ENCODE measurements at places on chromosomes 2 and 18. TPM values are rescaled to one million over a fixed set of nuclear protein-coding genes. Genes with fewer than 3 reads are reported as not detected.
A peak's percentile ranks its signal among the peaks of the same experiment; 100 is the strongest.

DNA sequence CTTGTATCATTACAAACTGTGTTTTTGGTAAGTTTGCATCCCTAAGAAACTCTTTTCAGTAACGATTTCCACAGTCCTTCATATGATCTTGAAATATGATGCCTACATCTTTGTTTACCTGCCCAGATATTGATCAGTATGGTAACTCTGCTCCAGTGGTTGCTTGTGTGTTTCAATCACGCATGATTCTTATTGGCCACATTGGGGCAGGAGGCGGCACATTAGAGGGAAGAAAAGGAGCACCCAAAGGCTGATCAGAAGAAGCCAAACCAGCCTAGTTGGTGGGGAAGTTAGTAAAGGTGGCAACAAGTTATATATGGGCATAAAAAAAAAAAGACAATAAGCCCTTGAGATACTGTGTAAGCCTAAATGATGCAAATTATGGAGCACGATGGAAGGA, 158.9 kb downstream of the RHBDD1 start:
- no peak for DNase-seq

DNA sequence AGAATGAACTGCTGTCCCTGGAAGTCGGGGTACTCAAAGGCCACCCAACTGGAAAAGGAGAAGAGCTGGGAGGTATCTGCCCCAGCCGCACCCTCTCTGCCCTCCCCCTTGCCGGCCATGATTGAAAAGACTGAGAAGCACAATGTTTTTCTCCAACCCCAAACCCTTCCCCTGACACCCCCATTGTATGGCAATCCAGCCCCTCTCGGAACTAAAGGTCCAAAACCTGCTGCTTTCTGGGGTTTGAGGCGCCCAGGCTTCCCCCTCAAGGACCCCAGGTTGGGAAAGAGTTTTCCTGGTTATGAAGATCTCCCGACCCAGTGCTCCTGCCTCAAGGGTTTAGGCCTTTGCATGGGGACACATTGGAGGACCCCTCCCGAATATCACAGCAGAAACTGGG, 1.0 kb downstream of the CRYBA2 start:
- no peak for DNase-seq

GRCh38 chr2:12588986-12589385, 127.8 kb upstream of the TRIB2 start:
- DNase-seq = no peak

DNA sequence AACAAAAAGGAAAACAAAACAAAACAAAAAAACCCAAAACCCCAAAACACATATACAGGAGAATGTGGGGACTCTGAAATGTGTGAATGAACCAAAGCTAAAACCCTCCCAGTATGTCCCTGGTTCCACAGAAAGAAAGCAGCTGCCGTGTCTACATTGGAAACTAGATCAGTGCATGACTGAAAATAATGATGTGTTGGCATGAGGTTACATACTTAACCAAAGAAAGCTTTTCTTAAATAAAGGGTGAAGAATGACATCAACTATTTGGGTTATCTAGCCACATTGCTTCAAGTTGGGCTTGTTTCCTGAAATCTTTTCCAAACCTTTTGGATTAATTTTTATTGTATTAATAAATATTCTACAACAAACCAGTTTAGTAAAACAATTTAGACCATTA, 91.9 kb upstream of the FN1 start:
- no peak for DNase-seq

DNA sequence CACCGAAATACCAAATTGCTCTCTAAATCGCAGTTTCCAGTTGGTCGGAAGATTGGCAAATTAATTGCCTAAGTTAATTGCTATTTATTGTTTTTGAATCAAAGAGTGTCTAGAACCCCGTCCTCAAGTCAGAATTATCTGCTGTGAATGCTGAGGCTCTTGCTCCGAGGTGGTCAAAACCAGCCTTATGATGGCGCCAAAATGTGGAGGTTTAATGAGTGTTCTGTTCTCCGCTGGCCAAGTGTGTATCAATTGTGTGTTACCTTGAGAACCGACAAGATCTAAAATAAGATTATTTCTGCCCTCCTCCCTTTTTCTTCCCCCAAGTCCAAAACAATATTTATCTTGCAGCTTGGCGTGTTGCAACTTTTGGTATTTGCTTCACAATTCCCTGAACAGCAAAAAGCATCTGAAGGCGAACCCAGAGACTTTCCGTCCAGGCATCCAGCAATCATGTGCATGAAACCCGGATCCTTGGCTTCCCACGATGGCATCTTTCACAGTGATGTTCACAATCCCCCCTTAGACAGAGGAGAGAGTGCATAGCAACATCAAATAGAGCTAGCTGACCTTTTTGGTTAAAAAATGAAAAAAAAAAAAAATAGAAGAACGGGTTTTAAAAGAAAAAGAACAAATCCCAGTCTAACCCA, 323.0 kb downstream of the MYCN start:
- DNase-seq = no peak

- DNase-seq = no peak
These were observed 33.0 kb downstream of the COMMD1 start for GRCh38 chr2:61938511-61938910.

- no peak for DNase-seq
These were observed 10.1 kb downstream of the RAMP1 start for GRCh38 chr2:237869343-237870102.

DNA sequence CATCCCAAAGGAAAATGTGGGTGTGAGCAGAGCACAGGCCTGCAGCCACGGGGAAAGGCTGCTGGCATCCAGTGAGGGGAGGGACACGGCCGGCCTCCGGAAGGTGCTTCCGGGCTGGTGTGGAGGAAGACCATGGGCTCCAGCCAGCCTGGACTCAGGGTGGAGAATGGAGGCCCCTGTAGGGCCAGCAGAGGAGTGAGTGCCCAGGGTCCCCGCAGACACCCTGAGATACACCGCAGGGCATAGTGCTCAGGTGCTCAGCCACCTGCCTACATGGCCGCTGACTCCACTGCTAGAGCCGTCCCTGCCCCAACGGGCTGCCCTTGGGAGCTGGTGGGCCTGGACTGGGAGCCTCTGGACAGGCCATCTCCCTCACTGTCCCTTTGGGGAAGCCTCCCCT, 28.5 kb upstream of the SNTG2 start:
- DNase-seq = no peak

DNA sequence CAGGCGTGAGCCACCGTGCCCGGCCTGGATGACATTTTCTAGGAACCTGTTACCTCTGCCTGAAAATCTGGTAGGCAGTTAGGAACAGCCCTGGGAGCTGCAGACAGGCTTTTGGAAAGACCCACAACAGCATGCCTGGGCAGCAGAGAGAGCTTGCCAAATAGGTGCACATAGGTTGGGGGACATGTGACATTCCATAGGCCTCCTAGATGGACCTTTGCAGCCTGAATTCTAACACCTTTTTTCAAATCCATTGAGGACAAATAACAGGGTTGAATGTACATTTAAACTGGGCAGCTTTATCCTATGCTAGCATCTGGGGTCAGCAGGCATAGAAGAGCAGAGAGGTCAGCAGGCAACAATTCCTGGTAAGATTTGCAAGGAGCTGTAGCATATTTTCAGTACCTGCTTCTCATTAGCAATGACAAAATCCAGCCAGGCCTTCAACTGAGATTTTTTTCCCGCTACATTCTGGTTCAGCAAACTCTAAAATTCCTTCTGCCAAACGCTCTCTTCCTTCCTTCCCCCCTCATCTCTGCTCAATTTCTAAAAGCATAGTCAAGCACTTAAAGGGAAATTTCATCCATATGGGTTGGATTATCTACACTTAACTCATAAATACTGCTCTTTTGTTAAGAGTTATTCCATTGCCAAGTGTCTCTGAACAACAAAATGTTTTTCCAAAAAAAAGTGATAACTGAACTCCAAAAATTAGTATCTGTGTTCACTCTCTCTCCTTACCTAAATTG, 75.2 kb downstream of the SOWAHC start:
- DNase-seq = no peak

- peak; percentile 39 for DNase-seq
These were observed 284.5 kb downstream of the MTX2 start for GRCh38 chr2:176553685-176554100.

DNA sequence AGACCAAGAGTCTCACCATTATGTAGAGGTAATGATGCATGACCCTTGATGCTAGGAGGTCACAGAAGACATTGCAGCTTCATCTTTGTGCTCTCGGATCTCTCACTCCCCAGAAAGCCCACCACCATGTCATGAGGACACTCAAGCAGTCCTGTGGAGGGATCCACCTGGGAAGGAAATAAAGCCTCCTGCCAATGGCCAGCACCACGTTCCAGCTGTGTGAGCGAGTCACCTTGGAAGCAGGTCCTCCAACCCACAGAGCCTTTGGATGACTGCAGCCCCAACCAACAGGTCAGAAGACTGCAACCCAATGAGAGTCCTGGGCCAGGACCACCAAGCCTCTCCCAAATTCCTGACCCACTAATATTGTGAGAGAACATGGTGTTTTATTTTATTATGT, 38.4 kb downstream of the CYP26B1 start:
- DNase-seq = peak; percentile 70

DNA sequence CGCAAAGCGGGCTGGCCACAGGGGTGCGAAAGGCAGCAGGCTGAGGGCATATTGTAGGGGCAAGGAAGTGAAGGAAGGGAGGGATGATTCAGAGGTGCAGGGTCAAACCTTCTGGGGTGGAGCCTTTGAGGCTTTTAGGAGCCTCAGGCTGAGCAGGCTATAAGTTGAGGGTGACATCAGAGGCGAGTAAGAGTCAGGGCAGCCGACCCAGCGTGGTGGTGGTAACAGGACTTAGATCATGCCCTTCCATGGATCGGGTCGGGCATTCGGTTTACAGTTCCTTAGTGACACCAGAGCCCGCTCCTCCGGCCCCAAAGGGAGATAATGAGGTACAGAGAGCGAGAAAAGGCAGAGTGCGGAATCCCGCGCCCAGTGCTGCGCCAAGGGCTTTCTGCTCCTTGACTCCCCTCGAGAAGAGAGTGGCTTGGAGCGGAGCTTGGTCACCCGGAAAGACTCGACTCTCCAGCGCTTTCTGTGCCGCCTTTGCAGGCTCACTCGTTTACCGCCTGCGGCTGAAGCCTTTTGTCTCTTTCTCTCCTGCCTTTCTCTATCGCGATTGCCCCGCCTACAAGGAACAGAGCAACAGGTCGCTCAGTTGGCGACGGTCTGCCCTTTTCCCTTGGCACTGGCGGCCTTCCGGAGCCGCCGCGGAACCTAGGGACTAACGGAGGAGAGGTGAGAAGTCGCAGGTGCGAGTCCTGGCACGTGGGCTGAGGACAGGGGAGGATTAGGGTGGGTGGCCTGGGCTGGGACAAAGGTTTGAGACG, 720 bp downstream of the LBX2 start:
- DNase-seq = no peak

DNA sequence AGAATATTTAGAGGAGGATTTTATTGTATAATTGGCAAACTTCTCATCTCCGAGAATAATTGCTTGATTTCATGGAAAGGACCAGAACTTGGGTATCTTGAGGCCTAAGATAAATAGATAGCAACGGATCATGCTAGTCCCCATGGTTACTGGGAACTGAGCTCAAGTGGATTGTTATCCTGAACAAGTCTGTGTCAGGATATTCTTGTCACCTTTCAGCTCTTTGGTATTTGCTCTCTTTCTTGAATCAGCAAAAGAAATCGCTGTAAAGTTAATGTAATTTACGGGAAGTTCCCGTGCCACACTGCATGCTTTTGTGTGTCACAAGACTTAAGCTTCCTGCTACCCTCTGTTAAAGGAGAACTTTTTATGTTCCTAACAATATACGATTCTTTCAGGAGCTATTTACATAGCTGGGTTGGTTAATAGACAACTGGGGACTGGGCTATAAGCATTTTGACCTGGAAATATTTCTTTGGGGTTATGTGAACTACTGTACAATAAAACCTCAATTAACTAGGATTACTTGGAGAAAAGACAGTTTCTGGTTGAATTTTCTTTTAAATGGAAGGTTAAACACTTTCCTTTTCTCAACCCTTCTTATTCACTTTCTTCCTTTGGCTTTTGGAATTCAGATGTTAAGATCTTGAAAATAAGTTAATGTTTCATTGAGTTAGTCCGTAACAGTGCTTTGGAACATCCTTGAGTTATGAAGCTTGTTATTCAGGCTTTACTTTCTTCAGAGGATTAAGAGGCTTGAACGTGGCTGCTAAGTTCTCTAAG, 151.2 kb downstream of the FMNL2 start:
- peak; percentile 61 for DNase-seq

GRCh38 chr2:101387151-101387834, at the start of gene CREG2:
CREG2 (minus strand) TSS chr2:101387503; CDS start chr2:101387457, 46 bp downstream.
- no peak for DNase-seq

- DNase-seq = no peak
These were observed 99.7 kb upstream of the SMAD7 start for GRCh38 chr18:49050452-49050851.

- DNase-seq = no peak
These were observed 565.3 kb upstream of the ZNF804A start for GRCh38 chr2:184032983-184033382.

DNA sequence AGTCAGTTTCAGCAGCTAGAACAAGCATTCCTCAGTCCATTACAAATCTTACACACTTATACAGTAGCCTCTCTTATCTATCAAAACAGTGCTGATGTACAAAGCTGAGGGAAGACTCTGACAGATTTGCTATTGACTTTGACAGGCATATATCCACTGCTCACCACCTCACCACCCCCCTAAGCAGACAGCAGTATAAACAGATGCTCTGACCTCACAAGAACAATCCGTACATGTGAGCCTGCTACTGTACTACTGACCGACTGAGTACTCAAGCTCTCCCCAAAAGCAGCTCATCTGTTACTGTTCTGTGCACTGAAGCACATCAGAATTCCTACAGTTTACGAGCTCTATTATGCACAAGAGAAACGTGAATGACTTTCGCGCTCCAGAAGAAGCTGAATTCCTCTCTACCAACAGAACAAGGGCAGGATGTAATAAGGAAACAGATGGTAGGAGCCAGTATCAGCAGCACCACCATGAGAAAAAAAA, 95.6 kb upstream of the PDE1A start:
- no peak for DNase-seq

DNA sequence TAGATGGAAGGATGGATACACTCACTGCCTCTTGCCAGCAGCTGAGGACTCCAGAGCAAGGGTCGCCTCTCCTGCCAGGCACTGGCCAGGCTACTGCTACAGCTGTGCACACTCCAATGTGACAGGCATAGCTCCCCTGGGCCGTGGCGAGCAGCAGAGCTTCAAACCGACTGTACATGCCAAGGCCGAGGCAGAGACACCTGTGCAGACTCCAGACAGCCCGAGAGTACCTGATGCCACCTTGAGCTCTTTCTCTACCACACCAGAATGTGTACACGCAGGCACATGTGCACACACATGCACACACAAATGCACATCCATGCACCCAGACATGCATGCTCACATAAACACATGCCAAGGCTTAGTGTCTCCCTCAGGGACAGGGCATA, 508.3 kb upstream of the MYT1L start:
- no peak for DNase-seq

The ARHGAP28 gene
- 5.9 TPM for total RNA-seq

The GPR75 gene
- 1.2 TPM for total RNA-seq

The FHOD3 gene
- 15.1 TPM for total RNA-seq

The TEKT4 gene
- not detected for total RNA-seq

The ALLC gene
- total RNA-seq = not detected

The GAL3ST2 gene
- total RNA-seq = 0.75 TPM

The FBXO41 gene
- 3.7 TPM for total RNA-seq

The RESP18 gene
- not detected for total RNA-seq

The DNAJC10 gene
- 29.2 TPM for total RNA-seq

The POTEJ gene
- total RNA-seq = not detected

Data from lower leg skin (tissue), 4 donors.